NCI-H446 (cell line): ENCODE measurements at places on chromosomes 5 and 9.
A peak's percentile ranks its signal among the peaks of the same experiment; 100 is the strongest.

- DNase-seq: no peak
Observed at GRCh38 chr5:33691856-33692255, 199.9 kb downstream of the ADAMTS12 start.

GRCh38 chr5:54753034-54753433 lies 232.4 kb downstream of the ESM1 start:
- DNase-seq: no peak

- no peak for DNase-seq
Observed at GRCh38 chr5:59126708-59127573, 544.1 kb downstream of the RAB3C start.

DNA sequence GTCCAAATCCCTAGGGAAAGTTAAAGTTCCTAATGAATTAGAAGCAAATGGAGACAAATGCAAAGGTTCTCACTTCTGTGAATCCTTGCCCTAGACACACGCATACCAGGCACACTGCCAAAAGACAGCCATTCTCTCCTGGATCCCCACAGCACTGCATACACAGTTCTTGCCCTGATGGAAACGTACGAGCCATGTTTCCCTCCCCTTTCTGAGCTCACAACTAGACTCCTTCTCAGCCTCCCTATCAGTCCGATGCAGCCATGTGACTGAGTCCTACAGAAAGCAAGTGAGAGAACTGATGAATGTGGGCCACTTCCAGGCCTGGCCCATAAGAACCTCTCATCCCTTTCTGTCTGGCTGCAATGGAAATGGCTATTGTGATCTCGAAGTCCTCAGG lies 92.0 kb downstream of the ZNF608 start:
- no peak for DNase-seq

DNA sequence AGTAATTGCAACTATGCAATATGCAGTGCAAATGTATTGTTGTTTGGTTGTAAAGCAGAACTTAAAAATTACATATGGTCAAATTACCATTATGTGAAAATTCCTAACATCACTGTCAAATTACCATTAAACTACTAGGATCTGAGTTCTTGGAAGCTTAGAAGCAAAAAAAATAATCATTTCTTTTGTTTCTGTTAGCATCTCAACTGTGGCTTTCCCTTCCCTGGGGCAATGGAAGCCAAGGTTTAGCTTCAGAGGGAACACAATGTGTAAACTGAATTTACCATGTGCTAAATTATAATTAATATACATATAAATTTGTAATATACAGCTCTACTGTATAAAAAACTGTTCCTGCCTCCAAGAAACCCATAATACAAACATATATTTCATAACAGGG lies 159.4 kb downstream of the GNAQ start:
- DNase-seq: no peak

DNA sequence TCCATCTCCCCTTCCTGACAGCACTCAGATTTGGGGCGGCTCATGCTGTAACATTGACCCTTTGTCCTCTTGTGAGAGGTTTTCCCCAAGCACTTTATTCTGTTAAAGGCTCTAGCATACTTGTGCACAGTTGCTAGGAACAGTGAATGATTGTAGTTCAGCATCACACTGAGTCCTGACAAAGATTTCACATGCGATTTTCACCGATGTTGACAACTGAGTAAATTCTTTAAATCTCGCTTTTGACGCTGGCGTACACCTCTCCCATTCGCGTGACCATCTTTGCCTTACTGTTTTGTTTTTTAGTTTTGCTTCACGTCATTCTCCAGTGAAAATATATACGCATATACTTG lies 780 bp downstream of the CDC37L1 start:
- no peak for DNase-seq

GRCh38 chr9:110543631-110544051 lies 35.9 kb downstream of the SVEP1 start:
- DNase-seq: peak; percentile 85

- no peak for DNase-seq
Observed at GRCh38 chr9:91196103-91196950, 165.4 kb downstream of the AUH start.

DNA sequence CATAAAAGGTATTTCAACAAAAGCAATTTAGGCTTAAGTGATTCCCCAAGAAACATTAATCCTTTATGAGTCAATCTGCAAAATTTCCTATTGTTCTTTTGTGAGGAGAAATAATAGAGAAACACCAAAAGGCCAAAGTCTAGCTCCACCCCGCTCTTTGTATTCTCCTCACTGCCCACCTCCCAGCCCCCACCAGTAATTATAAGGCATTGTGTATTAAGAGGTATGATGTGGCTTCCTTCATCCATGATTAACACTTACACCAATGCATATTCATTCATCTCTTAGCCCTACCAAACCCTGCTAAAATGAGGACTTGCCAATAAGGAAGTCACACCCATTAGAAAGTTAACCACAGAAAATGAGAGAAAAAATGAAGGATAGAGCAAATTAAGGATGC lies 105.3 kb upstream of the SPATA31D4 start:
- no peak for DNase-seq

DNA sequence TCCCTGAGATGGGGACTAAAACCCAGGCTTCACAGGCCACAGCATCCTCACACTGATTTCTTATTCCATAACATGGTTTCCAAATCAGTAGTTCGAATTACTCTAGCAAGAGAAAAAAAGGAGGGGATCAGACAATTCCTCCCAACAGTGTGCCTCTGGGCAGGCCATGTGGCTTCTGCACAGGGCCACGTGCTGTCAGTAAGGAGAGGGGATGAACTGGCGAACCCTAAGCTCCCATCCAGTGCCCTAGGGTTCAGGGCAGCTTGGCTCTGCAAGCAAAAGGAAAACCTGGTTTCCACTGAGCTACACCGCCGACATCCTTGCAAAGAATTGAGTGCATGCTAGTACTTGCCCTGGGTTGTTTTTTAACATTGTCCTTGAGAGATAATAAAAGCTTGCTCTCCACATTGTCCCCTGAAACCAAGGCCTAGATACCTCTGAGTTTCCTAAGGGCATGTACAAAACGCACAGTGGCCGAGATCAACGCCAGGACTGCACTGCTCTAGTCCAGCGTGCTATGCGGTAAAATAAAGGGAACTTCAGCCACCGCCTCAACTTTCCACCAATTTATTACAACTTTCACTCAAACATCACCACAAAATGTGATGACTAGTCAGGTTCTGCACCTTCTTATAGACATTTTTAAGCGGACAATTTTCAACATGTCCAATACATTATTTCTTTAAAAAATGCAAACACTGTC lies 4.5 kb downstream of the CAMSAP1 start:
- no peak for DNase-seq

DNA sequence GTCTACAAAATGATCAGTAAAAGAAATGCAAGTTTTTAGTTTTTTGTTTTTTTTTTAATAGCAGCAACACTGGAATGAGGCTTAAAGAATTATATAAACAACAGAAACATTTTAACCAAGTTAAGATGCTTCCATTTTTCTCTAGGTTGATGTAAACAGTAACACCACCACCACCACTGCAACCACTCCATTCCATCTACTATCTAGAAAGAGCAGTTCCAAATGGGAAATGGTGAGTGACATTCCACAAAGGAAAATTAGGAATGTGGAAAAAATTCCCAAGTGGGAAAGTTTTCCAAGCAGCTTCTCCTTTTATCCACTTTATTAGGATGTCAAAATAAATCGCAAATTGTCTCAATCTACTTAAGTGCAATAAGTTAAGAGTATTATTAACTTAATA lies 32.6 kb downstream of the SLC38A9 start:
- no peak for DNase-seq

GRCh38 chr5:140108093-140109017 lies 5.6 kb upstream of the PURA start:
- no peak for DNase-seq

DNA sequence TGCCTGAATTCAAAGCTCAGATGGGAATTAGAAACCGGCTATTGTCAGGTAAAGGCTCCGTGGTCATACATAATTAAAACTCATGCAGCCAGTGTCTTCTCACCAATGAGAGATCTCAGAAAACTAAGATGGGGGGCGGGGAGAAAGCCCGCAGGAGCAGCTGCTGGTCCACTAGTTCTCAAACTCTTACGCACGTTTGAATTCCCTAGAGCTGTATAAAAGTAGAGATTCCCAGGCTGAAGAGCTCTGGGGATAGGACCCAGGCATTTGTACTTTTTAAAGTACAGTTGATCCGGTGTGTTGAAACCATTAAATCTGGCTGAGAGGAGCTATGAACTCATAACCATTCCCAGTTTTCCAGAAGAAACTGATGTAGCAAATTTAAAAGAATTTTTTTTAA lies 68.5 kb downstream of the FRMD3 start:
- no peak for DNase-seq

DNA sequence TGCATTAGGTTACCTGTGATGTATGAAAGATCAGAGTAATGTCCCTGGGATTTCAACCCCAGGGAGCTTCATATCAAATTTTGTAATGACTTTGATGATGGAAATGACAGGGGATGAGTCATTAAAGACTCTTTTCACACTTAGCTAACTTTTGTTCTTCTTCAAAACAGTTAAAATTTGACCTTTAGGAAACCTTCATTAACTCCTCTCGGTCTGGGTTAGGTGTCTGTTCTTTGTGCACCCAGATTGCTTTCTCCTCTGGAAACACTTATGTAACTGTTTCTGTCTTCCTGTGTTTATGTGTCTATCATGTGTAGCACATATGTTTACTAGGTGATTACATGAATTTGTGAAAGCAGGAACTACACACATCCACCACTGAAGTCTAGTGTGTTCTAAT lies 1.6 kb downstream of the SRFBP1 start:
- DNase-seq: no peak

DNA sequence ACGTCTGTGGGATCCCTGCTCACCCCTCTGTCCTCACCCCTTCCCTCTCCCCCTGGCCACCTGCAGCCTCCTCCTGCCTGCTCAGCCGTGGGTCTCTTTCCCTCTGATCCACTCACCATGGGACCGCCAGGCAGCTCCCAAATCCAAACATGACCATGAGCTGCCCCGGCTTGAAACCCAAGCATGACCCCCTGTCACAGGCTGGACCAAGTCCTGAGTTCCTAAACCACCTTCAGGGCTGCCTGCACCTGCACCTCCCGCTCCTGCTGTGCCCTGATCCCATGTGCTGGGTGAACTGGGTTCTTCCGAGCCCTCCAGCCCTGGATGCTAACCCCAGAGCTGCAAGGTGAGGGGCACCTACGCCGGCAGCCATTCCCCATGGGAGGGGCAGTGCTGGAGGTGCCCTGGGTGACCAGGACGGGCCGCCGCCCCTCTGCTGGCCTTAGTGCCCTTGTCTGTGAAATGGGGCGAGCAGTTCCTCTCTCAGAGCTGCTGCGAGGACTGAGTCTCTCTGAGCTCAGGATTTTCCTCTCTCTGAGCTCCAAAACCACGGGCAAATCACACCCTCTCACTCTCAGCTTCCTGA lies 149.6 kb downstream of the GAPVD1 start:
- DNase-seq: no peak

DNA sequence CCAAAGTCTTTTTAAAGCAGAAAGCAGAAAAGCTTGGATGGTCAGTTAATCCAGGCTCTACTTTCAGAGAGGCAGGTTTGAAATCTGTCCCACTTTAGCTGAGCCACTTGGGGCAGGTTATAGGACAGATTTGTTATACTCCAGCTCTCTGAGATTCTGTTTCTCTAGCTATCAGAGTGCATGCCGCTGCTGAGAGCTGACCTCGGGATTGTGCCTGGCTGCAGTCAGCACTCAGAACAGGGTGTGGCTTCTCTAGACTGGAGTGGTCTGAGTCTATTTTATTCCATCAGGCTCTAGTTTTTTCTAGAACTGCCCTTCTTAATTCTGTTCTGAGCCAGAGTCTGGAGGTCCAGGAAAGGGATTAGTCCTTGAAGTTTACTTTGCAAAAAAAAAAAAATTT lies 67.7 kb downstream of the NDFIP1 start:
- DNase-seq: no peak

DNA sequence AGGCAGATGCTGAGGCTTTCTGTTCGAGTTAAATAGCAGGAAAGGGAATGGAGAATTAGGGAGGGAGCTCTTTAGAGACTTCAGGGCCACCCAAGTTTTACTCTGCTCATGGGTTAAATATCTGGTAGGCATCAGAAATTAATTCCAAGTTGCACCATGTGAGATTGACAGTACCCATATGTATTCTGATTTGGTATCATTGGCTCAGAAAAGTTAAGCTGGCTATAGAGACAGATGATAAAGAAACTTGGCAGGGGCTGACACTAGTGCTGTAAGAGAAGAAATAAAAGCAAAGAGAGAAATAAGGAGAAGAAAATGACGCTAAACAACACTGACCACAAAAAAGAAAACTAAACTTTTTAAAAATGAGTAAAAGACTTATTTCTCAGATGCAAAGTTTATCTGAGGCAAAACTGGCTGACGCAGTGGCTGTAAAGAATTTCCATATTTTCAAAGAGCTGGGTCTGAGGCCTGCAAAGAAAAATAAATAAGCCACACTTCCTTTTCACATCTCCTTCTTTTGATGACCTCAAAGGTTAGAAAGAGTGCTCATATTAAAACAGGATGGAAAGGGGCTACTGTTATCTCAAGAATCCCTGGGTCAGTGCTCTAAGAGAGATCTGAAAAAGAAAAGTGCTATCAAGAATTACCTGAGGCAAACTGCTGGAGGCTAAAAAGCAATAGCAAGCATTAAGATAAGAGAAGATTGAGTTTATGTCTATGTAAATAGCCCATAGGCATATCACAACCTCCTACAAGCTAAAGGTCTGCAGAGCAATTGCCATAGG lies 399.0 kb upstream of the MEF2C start:
- no peak for DNase-seq

DNA sequence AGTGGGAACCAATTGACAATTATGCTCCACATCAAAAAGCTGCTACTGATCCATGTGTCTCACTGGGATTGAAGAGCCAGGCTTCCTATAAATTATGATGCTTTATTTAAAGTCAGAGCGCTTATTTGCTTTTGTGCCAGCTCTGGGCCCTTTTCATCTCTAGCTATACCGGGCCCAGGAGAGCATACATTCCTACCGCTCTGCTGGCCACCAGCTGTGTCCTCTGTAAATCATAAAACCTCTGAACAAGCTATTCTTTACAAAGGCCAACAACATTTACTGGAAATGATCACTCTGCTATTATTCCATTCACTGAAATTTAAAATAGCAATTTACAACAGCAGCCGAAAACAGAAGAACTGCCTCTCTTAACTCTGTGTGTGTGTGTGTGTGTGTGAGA lies 86.6 kb downstream of the ZNF608 start:
- DNase-seq: peak; percentile 14

DNA sequence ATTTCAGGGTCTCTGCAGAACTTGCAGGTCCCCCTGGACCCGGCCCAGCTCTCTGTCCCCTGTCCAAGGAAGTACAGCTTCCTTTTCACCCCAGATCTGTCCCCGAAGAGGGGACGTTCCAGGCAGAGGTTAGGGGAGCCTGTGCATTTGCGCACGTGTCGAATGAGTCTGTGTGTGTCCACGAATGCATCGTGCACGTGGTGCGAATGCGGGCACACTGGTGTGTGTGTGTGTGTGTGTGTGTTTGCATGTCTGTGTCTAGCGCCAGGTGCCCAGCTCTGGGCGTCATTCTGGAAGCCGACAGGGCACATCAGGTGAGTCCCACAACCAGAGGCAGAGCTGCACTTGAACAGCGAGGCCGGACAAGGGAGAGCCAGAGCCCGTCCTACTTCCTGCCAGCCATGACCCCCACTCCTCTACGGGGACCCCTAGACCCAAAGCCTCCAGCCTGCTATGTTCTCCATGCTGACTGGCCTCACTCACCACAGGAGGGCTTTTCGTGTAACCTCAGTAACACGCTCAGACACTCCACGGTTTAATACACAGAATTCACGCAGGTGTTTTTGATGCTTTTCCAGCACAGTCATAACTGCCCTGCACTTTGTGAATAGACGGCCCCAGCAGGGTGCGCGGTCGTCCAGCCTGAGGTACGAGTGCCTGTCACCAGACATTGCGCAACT lies 41.3 kb upstream of the CACNA1B start:
- DNase-seq: no peak

GRCh38 chr5:43409809-43410271 lies 2.4 kb downstream of the CCL28 start:
- DNase-seq: no peak
